GM12891 (cell line): ENCODE measurements at places on chromosomes 2 and 18.

DNA sequence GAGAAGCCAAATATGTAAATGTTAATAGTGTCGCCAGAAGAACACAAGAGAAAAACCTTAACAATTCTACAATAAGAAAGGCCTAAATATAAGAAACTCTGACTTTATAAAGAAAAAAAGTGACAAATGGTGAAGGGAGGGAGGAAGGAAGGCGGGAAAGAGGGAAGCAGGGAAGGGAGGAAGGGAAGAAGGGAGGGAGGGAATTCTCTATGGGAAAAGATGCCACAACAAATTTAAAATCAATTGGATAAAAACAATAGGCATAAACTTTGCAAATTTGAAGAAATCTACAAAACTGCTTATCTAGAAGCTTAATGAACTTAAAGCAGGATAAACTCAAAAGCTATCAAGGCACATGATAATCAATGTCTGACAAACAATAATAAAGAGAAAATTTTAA, 16.9 kb downstream of the NBAS start:
- no peak for DNase-seq

DNA sequence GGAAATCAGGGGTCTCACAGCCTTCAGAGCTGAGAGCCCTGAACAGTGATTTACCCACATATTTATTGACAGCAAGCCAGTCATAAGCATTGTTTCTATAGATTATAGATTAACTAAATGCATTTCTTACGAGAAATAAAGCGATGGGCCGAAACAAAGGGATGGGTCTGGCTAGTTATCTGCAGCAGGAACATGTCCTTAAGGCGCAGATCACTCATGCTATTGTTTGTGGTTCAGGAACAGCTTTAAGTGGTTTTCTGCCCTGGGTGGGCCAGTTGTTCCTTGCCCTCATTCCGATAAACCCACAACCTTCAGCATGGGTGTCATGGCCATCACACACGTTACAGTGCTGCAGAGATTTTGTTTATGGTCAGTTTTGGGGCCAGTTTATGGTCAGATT, 36.4 kb downstream of the TANC1 start:
- DNase-seq: no peak

DNA sequence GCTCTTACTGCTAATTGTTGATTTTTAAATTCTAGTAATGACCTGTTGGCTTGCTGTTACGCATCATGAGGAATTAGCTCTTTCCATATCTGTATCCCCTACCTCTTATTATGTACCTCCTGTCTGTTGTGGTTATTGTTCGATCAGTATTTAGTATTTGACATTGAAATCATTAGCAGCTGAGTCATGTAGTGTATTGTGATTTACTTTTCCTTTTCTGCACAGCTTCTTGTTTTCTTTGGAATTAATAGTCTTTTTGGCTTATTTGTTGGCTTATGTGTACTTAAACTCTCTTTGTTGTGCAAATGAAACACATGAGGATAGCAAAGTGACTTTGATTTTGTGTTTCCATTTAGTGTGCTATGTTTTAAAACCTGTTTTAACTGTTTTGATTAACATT, 4.3 kb downstream of the EPB41L5 start:
- no peak for DNase-seq

DNA sequence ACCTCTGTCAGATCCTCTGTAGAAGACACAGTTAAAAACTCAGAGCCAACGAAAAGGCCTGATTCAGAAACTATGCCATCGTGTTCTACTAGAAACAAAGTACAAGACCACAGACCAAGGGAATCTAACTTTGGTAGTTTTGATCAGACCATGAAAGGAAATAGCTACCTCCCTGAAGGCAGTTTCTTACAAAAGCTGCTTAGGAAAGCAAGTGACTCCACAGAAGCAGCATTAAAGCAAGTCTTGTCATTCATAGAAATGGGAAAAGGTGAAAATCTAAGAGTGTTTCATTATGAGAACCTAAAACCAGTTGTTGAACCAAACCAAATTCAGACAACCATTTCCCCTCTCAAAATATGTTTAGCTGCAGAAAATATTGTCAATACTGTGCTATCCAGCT, 58.2 kb downstream of the FSIP2 start:
- no peak for DNase-seq

DNA sequence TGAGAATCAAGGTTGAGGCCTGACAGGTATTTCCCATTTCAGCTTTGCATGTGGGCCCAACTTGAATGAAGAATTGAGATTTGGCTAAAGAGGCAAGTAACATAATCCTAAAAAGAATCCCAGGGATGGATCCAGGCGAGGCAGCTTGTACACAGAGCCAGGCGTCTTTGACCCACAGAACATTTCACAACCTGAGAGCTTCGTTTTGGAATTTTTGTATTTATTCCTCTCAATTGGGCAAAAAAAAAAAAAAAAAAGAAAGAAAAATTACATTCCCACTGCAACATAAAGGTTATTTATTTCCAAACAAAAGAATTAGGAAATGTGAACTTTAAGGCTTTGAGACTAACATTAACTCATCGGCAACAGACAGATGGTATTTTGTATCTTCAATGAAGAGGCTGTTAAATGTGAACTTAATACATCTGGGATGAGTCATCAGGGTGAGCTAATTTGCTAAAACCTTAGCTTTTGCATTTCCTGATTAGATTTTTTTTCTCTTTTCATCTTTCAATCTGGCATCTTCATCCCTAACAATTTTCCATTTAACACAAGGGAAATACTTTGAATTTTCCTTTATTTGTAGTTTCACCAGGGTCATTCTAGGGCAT, 478.5 kb upstream of the TNP1 start:
- DNase-seq: no peak

DNA sequence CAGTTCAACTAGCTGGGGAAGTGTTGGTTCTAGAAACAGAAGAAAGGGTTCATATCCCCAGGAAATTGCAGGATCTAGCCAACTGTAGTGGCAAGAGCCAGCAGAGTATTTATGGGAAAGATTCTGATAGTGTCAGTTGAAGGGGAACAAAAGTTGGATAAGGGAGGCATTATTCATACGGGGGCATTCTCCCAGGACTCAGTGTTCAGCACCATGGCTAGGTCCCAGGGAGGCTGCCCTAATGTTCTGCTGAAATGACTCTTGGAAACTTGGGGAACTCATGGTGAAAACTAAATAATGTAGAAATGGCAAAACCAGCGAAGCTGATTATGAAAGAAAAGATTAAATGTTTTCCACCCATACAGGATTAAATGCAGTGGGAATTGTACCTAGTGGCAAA, 543.7 kb downstream of the TRIB2 start:
- no peak for DNase-seq

DNA sequence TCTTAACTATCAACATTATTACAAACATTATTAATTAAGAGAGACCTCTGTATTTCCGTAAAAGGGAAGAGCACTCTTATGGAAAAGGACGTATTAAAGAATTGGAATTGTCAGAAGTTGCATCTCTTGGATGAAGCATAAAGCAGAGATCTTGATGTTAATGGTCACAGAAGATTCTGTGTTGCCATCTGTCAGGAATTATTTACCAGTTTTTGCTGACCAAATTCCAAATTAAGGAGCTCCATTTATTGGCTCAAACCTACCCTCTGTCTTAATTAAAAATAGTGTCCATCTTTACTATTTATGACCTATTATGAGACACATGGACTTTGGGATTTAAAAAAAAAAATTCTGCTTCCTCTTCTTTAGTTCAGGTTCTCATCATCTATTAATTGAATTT, 232.1 kb downstream of the ARHGAP15 start:
- DNase-seq: no peak

DNA sequence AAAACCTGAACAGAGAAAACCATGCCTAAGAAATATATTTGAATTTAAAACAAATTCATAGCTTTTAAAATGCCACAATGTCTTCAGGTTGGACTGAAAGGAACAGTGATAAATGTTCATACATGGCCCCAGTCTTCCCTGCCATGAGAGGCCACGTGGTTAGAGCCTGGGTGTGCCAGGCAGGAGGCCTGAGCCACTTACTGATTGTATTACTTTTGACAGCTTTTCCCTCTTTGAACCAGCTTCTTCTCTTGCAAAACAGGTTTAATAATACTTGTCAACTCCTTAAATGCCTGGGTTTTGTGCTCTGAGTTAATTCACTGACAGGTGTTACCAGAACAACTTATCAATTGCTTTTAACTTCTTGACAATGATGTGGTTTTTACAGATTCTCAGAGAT, 27.0 kb downstream of the RBKS start:
- DNase-seq: no peak

DNA sequence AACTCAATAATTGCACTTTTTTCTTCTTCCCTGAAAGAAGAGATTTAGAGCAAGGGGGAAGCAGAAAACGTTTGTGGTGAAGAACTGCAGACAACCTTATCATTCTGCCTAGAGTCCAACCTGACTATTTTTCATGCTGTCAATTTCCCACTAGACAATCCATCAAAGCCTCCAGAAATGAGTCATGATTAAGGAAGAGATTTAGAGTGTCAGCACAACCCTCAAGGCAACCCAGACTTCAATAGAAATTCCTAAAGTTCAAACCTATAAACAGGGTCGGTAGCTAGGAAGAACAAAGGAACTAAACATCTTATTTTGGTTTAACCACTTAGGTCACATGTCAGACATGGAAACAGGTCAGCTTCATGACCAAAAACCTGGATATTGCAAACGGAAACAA, 86.9 kb downstream of the SLC25A12 start:
- DNase-seq: no peak

GRCh38 chr2:47907039-47907781, 912 bp upstream of the FBXO11 start:
- DNase-seq: no peak

DNA sequence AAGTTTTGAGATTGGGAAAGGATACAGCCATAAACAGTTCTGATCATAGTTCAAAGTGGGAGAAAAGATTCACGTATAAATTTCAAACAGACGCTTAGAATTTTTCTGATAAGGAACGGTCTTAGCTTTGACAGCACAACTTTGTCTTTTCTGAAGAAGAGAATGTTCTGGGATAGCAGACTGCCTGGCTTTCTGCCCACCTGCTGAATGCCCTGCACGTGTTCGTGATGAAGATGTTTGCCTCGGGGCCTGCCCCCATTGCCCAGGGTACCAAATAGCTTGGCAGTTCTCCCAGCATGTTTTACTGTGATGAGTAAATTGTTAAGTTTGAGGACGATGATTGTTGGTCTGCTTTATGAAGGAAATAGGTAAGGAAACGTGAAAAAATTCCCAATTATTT, 4.6 kb downstream of the MRPL33 start:
- DNase-seq: no peak

DNA sequence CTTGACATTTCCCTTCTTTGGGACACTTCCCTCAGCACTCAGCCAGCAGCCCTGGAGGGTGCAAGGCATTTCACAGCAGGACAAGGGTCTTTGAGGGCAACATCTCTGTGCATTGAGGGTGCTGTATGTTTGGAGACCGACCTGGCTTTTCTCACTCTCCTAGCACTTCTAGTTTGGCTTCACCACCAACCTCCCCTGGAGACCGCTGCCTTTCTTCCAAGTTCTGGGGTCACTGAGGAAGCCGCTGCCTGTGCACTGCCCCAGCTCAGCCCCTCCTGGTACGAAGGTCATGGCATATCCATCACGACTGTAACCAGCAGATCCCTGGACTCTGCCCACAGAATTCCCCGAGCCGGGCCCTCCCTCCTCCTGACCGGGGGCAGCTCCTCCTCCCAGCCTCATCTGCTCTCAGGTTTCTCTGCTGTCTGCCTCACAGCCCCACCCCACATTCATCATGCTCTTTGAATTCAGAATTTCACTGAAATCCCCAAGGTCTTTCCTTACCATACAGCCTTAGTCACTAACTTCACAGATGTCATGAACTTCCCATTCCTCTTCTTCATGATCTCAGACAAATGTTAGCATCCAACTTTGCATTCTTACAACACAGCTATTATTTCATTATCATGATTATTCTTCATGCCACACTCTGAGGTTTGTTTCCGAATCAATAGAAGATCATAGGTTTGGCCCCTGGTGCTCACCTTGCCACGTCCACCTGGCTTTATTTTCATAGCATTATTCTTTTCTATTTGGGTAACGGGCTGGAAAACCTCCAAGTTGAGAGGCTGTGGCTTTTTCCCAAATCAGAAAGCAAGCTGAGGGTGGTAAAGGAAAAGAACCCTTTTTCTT, 113.0 kb upstream of the COPS8 start:
- no peak for DNase-seq

GRCh38 chr2:176412136-176412535, 142.9 kb downstream of the MTX2 start:
- no peak for DNase-seq

- DNase-seq: no peak
Measured at GRCh38 chr2:129642526-129643043, 336.9 kb upstream of the RAB6C start.

DNA sequence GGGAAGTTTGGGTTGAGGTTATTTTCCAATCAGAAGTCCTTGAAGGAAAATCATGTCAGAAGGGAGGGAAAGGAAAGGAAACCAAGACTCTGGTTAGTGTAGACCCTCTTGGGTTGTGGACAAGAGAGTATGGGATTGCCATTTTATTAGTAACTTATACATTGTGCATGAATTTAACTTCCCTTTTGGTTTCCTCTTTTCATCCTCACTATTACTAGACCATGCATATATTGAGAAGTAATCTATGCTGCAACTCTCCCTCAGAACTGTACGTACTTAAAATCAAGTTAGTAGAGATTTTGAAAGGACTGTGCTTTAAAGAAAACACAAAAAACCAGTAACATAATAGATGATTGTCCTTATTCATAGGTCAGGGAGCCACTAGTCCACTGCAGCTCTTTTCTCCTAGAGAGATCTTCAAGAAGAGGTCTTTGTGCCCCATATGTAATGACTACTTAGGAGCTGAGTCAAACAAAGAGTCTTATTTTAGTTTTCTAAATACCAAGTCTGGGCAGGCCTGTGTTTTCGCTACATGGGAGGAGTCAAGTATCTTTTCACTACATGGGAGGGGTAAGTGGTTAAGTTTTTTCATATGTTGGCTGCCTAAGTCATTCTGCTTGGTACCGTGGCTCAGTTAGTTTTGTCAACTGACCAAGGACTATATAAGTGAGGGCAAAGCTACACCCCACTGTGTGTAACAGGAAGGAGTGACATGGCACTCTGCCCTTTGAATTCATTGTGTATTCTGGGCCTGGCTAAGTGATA, 25.2 kb upstream of the FAM117B start:
- DNase-seq: no peak

DNA sequence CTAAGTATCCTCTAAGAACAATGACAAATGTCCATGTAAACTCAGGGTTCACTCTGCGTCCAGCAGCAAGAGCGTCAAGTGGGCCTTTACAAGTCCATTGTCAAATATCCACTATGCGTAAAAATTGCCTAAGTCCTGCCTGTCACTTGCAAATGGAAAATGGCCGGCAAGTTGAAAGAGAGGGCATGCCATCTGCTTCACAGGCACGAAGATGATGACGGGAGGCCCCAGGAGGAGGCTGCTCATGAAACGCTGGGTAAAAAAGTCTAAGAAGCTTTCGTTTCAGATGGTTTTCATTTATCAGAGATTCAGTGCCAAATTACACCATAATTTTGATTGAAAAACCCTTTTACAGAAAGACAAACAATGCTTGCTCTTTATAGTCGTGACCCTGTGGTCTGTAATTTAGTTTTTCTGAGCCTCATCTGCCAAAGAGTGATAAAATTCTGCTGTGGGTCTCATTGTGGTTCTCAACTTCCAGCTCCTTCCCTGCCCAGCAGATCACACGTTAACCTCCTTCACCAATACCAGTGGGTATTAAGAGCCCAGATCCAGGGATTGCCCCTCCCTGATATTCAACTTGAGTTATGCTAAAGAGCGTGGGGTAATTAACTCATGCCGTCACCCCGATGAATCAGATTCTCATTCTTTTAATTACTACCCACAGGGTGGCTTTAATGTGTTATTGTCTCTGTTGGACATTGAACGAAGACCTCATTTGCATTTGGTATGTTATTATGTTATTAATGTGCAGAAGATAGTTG, 160.2 kb upstream of the ALKAL2 start:
- no peak for DNase-seq
